ENCODE measurements at places on chromosomes 11 and 22.

DNA sequence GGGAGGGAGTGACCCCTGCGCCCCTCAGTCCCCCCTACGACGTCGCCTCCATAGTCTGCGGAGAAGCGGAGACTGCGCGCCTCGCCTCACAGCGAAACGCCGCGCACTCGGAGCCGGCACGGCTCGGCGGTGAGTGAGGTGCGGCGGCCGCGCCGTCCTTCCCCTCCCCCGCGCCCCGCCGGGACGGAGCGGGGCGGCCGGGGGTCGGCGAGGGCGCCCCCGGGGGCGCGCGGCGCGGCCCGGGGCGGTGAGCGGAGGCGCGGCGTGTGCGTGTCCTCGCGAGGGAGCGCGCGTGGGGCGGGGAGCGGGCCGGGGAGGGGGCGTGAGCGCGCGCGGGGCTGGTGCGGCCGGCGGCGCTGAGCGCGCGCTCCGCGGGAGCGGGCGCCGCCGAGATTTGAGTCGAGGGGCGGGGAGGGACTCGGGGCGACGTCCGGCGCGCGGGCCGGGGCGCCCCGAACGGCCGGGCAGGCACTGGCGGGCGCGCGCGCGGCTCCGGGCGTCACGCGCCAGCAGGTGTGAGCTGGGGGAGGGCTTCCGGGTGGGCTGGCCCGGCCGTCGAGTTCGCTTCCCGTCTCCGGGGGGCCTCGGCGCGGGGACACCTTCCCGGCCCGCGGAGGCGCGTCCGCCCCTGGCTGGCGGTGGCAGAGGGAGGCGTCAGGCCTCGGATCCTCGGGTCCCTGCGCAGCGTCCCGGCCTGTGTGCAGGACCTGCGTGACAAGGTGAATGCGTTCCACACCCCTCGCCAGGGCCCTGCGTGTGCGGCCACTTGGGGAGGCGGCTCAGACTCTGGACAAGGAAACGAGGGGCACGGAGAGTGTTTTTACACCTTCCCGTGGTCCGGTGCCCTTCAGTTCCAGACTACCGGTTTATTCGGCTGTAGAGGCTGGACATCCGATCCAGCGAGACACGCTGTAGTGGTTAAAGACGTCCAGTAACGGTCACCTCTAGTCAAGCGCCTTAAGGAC lies 50.4 kb downstream of the FAM83F start:
- DNase-seq, result no peak

DNA sequence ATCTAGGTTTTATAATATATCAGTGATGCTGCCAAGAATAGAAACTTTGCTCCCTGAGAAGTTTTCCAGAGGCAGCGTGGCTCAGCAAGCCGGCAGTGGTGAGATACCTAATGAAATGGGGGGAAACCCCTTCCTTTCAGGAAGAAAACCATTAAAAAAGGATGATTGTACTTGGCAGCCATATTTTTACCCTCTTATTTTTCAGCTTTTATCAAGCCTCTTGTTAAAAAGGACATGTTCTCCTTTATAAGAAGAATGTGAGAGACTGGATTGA lies 9.0 kb upstream of the ME3 start:
- DNase-seq, result no peak

DNA sequence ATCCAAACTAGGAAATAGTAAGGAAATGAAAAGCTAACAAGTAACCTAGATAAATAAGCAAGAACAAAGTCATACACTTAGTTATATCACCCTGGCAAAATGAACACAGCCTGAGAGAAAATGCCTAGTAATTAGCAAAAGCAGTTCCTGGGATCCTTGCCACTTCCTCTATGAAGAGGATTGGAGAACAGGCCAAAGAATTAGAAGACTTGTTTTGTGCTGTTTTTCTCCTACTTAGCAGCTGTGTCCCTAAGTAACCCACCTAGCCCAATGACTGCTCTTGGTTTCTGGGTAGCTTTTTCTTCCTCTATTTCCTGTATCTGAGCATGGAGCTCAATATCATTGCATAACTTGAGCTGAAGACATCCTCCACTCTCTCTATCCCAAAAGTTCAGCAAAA lies 713.9 kb downstream of the ETS1 start:
- DNase-seq, result no peak

- DNase-seq, result no peak
These were observed 38.0 kb upstream of the PDE2A start for GRCh38 chr11:72712168-72712751.

- no peak for DNase-seq
These were observed 18.1 kb upstream of the CSTF3 start for GRCh38 chr11:33179348-33179803.

GRCh38 chr11:80816966-80817365 lies 1376.1 kb upstream of the TENM4 start:
- no peak for DNase-seq

DNA sequence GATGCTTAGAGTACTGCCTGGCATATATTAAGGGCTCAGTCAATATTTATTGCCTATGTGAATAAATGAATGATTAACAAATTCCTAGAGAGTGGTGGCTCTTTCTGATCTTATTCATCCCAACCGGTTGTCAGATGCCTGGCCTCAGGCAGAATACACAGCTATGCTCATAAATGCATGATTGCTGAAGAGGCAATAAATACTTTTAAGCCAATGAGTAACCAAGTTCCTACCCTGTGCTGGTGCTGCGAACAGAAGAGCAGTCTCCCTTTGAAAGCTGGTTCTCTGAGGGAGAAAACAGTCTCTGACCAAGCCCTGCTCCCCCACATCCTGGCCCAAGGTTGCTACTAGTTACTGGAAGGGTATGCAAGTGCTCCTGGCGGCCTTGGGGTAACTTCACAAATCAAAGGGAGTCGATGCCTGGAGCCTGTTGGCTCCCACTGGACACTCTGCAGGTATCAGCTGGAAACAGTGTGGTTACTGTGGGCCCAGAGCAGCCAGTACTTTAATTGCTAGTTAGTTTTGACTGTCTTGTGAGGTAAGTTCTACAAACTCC lies 2.8 kb downstream of the USH1C start:
- no peak for DNase-seq

DNA sequence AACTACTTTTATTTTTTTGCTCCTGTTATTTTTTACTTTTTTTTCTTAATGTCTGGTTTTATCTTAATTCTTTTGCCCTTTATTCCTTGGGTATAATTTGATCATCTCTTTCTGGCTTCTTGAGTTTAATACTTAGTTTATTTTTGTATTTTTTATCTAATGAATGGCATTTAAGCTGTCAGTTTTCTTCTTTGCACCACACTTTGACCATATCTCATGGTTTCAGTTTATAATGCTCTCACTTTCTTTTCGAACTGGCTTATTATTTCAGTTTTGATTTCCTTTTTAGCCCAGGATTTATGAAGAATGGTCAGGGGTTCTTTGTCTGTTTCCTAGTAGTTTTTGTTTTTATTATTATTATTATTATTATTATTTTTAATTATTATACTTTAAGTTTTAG lies 48.3 kb downstream of the QSER1 start:
- no peak for DNase-seq

- no peak for DNase-seq
These were observed 5.6 kb downstream of the APOL6 start for GRCh38 chr22:35653824-35654223.

- DNase-seq, result no peak
These were observed 152.9 kb downstream of the DBX1 start for GRCh38 chr11:20007386-20007785.

DNA sequence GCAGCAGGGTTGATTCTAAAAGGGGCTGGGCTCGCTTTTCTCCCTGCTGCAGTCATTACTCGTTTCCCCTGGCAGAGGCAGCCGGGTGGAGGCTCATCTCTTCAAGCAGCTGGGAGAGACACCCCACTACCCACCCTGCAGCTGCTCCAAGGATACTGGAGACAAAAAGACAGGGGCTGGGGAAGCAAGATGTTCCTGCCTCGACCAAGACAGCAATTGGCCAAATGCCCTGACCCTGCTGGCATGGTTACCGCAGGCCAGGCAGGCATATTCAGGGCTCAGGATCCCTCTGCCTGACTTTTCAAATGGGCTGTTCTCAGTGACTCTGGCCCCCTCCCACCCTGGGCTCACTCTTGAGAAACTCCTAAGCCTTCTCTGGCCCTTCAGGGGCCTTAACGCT lies 6.8 kb upstream of the RGL4 start:
- DNase-seq, result no peak

GRCh38 chr11:78190374-78190773 lies 1.7 kb downstream of the USP35 start:
- DNase-seq, result no peak

DNA sequence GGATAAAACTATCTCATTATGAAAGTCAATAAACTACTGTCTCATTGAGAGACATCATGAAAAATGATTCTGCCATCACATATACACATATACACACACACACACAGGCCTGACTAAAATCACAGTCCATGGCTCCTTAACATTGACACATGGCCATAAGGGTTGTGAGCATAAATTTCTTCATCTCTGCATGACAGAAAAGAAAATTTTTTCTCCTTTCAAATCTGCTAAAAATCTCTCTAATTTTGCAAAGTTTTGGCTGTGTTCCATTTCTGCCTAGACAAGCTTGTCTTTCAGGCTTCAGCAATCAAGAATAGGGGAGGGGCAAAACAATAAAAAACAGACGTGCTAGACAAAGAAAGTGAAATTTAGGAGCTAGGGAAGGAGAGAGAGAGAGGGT lies 324.5 kb downstream of the LRRC4C start:
- no peak for DNase-seq

- DNase-seq, result no peak
These were observed 3.2 kb upstream of the SYT8 start for GRCh38 chr11:1831338-1832210.

- DNase-seq, result no peak
These were observed 22.8 kb upstream of the ZBTB44 start for GRCh38 chr11:130337281-130338089.

GRCh38 chr22:46297151-46297812 lies 612 bp downstream of the GTSE1 start:
- DNase-seq, result no peak
